ENCODE measurements at places on chromosomes 1 and 21.

DNA sequence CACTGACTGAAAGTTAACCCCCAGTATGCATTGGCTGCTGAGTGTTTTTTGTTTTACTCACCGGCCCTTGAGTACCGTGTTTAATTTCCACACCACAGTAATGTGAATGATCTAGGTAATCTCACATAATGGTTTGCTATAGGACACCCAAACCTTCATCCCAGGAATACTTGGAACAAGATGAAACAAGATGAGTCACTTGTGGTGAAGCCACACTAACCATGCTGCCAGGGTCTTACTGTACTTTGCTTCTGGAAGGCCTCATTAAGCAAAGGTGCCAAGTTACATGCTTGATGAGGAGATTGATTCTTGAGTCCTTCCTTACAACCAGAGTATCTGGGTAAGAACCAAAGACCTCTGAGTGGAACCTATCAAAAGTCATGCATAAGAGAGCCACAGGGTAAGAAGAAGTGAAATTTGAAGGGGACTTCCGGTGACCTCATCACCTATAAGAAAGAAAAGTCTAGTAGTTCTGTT, 163.3 kb downstream of the NRIP1 start:
- DNase-seq, result no peak

- no peak for DNase-seq
Observed at GRCh38 chr1:228830954-228831481, 95.7 kb downstream of the RHOU start.

GRCh38 chr1:99352821-99353220, 88.5 kb downstream of the PLPPR4 start:
- no peak for DNase-seq

GRCh38 chr1:198157847-198158725, 1.3 kb downstream of the NEK7 start:
- DNase-seq, result no peak

- no peak for DNase-seq
Observed at GRCh38 chr1:57293214-57293613, 130.6 kb downstream of the DAB1 start.

DNA sequence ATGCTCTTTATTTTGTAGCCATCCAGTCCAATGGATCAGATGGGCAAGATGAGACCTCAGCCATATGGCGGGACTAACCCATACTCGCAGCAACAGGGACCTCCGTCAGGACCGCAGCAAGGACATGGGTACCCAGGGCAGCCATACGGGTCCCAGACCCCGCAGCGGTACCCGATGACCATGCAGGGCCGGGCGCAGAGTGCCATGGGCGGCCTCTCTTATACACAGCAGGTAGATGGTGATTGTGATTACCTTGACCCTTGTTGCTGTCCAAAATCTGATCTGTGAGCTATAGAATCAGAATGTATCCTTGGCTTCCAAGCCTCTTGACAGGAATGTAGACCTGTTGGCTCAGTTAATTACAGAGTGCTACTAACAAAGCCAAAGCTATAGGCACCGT, 33.8 kb downstream of the ARID1A start:
- no peak for DNase-seq

GRCh38 chr1:200279810-200280411, 129.9 kb downstream of the ZNF281 start:
- DNase-seq, result no peak

DNA sequence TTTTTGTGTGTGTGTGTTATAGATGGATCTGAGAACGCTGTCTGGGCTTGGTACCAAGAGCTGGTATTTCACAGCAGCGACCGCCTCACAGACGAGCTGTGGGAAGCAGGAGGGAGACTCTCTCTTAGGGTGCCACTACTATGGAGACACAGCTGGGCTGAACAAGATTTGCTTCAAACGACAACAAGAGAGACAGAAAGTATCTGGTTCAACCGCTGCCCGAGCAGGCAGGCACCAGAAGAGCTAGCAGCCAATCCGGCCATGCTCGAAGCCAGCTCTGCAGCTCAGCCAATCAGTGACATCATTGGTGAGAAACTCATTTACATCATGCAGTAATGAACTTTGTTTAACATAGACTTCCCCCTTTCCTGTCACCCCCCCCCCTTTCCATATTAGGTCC, 341.3 kb downstream of the USP25 start:
- DNase-seq, result no peak

DNA sequence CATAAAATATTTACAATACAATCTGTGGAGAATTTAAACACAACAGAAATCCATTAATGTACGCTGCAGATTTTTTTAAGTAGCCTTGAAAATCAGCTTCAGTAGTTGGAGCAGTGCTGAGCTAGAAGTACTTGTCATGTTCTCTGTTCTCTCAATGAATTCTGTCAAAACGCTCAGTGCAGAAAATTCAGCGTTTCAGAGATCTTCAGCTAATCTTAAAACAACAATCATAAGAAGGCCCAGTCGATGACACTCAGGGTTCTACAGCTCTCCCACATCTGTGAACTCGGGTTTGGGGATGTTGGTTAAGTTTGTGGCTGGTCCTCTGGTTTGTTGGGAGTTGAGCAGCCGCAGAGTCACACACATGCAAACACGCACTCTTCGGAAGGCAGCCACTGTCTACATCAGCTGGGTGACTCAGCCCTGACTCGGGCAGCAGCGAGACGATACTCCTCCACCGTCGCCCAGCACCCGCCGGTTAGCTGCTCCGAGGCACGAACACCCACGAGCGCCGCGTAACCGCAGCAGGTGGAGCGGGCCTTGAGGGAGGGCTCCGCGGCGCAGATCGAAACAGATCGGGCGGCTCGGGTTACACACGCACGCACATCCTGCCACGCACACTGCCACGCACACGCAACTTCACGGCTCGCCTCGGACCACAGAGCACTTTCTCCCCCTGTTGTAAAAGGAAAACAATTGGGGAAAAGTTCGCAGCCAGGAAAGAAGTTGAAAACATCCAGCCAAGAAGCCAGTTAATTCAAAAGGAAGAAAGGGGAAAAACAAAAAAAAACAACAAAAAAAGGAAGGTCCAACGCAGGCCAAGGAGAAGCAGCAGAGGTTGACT, 161.2 kb downstream of the RUNX1 start:
- DNase-seq, result no peak

GRCh38 chr1:113031171-113031933, 41.6 kb upstream of the LRIG2 start:
- no peak for DNase-seq

DNA sequence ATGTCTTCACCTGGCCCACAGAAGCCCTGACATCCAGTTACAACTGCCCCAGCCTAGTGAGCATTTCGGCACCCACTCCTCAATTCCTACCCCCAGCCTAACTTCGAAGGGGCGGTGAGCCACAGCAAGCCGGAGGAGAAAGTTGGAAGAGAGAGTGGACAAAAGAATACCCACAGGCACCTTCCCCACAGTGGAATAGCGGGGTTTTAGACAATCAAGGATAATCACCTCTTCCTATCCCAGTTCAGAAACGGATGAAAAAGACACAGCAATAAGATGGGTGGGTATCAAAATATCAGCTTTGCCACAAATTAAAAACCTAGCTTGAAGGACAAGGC, 1.3 kb upstream of the LSS start:
- DNase-seq, result no peak

DNA sequence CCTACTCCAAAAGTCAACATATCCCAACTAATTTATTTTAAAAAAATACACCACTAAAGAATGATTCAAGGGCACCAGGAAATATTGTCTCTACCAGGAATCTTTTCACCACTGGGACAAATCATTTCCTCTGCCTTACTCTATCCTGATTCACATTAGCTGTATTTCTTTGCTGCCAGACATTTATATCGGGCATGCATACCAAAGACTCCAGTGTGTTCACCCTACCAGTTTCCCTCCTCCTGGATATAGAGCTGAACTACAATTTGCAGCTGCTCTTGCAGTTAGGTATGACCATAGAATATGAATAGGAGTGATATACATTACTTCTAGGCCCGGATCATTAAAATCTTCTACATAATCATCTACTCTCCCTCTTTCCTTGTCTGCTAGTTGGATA, 7.6 kb downstream of the KCNJ6 start:
- DNase-seq, result no peak

- no peak for DNase-seq
Observed at GRCh38 chr1:12166834-12167492, at the start of gene TNFRSF1B. TNFRSF1B (plus strand) TSS chr1:12166991; CDS start chr1:12167092, 101 bp downstream.

DNA sequence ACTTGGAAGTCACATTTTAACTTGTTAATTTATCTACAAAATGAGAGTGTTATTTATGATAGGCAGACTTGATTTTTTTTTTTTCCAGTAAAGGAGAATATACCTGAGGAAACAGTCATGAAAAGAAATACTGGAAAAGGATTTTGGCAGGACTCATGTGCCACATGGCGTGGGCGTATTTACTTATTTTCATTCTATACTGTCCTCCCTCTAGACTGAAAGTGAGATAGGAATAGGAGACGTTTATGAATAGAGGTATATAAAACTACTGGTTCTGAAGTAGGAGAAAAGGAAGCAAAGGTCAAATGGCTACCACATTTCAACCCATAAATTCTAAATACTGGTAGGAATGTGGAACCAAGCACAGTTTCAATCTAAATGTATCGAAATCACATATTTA, 94.8 kb upstream of the MPC2 start:
- no peak for DNase-seq

- DNase-seq, result no peak
Observed at GRCh38 chr1:22247527-22248245, 104.8 kb upstream of the WNT4 start.

GRCh38 chr1:206729050-206729449, 41.5 kb upstream of the IL19 start:
- DNase-seq, result no peak

DNA sequence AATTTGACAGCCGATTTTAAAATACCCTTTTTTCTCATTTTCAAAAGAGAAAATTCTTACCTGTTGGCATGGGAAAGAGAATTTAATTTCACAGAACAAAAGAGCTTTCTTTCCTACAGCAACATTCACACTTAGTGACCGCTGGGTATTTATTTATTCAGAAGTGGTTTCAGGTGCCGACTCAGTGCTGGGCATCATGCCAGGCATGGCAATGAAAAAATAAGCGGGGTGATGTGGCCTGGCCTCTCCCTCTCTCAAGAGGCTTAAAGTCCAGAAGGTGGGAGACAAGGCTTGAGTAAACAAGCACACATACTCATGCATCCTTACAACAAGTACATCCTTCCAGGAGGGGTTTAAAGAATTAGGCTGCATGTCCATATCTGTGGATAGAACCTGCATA, 4.1 kb upstream of the PCP4 start:
- DNase-seq, result no peak

DNA sequence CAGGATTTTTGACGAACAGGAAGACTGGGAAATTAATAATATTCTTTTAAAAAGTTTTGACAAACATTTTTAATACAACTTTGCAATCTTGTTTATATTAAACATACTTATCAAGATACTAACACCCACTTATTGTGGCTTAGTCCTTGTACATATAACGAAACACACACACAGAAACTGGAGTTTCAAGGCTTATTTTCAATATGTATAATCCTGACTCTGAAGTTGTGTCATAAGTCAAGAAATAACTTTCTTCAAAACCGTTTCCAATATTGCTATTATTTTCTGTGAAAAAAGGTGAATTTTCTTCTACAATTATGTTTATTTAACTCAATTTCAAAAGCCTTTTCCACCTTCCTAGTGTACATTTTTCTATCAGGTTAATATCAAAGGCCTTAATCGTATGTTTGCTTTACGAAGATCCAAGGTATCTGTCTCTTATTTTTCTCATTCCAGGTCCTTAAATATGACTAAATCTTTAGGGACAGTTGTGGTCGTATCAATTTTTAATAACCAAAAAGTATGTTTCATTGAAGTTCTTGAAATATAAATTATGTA, 1.8 kb downstream of the CDKN2C start:
- DNase-seq, result no peak

DNA sequence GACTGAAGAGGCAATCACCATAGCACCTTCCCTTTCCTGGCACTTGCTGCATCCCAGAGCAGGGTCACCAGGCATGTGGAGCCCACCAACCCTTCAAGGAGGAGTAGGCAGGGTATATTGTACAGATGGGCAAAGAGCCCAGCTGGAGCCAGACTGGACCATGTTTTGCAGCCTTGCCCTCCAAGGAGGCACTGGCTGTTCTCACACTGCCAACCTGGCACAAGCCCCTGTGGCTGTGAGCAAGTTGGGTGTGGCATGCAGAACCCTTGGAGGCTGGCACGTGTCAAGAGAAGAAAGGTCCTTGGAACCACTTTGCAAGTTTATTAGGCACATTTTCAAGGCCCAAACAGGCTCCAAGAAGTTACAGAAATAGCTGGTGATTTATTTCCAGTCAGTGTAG, 146.4 kb downstream of the FOXD2 start:
- DNase-seq, result peak; percentile 91

GRCh38 chr1:53617851-53618499, 121.0 kb downstream of the GLIS1 start:
- DNase-seq, result peak; percentile 76

DNA sequence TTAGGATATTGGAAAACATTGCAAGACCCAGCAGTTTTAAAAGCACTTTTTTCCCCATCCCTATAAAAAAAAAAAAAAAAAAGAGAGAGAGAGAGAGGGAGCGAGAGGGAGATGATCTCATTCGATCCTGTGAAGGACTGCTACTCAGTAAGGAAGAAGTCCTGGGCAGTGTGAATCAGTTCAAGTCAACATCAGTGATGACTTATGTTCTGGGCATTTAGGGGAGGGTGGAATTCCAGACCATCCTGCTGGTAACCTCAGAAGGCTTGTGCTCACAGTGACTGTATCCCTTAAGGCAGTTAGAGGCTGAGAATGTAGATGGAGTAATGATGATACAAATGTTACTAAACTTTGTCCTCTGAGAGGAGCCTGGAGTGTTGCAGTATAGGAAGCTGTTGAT, 151.4 kb downstream of the TGFB2 start:
- DNase-seq, result no peak

DNA sequence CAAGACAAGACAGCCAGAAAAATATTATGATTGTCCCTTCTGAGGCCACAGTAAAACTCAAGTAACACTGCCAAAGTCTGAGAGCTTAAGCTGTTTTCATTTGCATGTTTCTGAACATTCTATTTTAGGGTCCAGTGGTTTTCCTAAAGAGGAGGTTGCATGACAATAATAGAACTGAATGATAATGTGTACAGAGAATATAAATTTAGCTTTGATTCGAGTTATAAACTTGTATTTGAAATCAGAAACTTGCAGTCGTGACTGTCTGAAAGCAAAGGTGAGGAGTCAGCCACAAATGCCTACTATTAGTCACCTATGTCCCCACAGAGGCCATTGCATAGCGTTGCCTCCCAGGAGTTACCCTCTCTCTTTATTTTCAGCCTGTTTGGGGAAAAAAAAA, 363.1 kb upstream of the ADGRL2 start:
- no peak for DNase-seq

DNA sequence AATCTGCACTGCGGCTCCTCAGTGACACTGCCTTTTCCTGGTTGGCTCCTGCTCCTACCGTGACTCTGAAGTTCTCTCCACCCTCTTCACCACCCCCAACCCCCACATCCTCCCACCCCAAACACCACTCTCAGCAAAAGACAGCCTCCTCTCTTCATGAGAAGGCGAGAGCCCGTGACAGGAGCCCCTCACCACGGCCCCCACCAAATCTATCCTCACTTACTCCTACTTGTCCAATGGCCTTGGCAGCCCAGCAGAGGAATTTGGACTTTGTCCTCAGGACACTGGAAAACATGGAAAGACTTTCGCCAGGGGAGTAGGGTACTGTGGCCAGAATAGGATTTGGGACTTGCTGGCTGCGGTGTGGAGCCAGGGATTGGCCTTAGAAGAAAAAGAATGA, 6.9 kb downstream of the TMEM125 start:
- DNase-seq, result no peak
